ENCODE measurements at places on chromosomes 6 and 20.

DNA sequence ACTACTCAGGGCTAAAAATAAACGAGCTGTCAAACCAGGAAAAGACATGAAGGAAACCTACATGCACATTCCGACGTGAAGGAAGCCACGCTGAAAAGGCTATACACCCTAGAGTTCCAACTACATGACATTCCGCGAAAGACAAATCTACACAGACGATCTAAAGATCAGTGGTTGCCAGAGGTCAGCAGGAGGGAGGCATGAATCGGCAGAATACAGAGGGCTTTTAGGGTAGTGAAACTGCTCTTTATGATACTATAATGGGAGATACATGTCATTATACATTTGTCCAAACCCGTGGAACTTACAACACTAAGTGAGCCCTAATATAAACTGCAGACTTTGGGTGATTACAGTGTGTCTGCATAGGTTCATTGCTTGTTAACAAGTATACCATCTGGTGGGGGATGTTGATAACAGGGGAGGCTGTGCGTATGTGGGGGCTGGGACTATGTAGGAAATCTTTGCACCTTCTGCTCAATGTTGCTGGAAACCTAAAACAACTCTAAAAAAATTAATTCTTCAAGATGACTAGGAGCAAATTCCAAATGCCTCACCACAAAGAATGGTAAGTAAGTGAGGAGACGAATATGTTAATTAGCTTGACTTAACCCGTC is 132.2 kb upstream of the CDH4 start:
- DNase-seq = no peak

DNA sequence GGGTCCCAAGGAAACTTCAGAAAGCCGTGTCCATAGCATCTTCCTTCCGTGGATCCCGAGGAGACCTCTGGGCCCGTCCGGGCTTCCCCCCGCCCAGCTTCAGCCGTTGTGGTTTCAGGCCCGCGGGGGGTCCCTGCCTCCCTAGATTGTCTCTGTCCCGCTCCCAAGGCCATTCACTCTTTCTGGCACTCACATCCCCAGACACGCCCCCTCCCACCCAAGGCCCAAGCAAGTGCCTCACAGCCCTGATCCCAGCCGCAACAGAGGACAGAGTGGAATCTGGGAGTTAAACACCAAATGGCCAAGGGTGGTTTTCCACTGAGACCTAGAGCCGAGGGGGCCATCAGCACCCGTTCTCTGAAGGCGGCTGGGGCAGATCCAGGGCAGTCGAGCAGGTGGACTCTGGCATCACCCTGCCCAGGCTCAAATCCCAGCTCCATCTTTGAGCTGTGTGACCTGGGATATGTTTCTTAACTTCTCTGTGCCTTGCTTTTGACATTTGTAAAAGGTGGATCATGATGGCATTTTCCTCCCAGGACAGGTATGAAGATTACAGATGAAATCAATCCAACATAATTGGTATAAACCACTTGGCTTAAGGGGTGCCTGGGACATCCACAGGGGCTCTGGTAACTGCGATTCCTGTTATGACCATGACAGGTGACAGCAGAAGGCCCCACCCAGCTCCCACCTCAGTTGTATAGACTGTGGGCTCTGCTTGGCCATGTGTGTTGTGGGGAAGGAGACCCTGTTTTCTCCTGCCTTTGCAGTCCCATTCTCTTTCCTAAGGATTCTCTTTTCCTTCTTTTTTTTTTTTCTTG is 48.1 kb downstream of the CTCFL start:
- DNase-seq = no peak

- no peak for DNase-seq
These were observed 616.1 kb downstream of the CD109 start for GRCh38 chr6:74312081-74312480.

DNA sequence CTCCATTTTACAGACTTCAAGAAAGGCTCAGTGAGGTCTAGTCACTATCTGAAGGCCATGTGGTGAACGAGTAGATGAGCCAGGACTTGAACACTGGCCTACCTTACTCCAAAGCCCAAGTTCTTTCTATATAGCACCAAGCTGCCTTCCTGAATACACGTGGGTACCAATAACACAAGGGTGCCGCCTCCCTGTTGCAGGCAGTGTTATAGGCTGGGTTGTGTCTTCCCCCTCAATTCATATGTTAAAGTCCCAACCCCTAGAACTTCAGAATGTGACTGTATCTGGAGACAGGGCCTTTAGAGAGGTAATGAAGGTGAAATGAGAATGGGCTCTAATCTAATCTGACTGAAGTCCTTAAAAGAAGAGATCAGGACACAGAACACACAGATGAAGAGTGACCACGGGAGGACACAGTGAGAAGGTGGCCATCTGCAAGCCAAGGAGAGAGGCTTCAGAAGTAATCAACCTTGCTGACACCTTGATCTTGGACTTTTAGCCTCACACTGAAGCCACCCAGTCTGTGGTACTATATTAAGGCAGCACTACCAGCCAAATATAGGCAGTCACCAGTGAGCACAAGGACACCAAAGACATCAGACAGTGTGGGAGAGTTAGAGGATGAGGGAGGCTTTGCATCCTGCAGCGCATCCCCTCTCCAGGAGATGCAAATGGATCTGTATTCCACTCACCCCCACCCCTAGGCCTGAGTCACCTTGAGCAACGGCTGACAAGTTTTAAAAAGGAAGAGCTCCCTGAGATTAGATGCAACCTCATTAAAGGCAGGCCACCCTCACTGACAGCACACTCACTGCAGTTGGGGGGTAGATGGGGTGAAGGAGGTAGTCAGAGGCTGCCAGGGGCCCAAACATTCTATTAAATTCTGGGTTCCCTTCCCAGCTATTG is 40.9 kb upstream of the LYRM2 start:
- no peak for DNase-seq

GRCh38 chr6:120431841-120432240 is 902.4 kb downstream of the TBC1D32 start:
- no peak for DNase-seq

GRCh38 chr6:24667378-24667803 is 514 bp downstream of the ACOT13 start:
- DNase-seq = no peak

DNA sequence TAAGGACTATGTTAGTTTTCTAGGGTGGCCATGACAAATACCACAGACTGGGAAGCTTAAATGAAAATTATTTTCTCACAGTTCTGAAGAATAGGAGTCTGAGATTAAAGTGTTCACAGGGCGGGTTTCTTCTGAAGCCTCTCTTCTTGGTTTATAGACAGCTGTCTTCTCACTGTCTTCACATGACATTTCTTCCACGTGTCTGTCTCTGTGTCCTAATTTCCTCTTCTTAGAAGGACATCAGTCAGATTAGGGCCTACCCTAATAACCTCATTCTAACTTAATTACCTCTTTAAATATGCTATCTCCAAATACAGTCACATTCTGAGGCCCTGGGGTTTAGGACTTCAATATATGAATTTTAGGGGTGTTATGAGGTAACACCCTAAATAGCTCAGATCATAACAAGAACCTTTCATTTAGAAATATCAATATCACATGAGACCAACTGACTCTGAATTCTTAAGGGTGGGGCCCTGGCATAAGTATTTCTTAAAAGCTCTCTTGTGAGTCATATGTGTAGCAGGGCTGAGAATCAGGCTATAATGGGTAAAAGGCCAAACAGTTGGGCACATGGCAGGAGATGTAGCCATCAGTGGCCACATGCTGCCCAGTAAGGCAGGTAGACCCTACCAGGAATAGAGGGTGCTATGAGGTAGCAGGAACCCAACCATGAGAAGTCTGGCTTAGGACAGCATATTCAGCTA is 62.0 kb upstream of the TENT5A start:
- no peak for DNase-seq

- peak; percentile 59 for DNase-seq
These were observed 50.4 kb downstream of the NOL4L start for GRCh38 chr20:32534661-32535240.

DNA sequence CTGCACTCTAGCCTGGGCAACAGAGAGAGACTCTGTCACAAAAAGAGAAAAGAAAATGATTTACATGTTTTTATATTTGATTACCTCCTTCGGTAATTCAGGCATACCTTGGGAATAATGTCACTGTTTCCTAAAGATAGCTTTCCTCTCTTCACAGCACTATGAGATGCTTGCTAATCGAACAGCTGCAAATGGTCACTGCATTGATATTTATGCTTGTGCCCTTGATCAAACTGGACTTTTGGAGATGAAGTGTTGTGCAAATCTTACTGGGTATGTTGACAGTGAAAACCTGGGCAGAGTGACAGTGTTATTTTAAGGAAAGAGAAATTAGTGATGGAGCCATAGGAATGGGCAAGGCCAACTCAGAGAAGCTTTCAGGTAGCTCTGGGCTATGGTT is 19.6 kb downstream of the SEC23B start:
- no peak for DNase-seq

DNA sequence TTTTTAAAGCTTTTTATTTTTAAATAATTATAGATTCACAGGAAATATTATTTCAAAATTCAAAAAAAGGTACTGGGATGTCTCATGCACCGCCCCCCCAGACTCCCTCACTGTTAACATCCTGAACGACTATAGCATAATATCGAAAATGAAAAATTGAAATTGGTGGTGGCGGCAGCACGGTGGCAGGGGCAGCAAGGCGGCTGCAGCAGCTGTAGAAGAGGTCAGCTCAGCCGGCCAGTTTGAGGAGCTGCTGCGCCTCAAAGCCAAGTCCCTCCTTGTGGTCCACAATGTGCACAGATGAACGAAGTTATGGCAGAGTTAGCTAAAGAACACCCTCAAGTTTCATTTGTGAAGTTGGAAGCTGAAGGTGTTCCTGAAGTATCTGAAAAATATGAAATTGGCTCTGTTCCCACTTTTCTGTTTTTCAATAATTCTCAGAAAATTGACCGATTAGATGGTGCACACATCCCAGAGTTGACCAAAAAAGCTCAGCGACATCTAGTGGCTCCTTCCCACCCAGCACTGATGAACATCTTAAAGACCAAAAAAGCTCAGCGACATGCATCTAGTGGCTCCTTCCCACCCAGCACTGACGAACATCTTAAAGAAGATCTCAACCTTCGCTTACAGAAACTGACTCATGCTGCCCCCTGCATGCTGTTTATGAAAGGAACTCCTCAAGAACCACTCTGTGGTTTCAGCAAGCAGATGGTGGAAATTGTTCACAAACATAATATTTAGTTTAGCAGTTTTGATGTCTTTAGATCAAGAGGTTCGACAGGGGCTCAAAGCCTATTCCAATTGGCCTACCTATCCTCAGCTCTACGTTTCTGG is 100.8 kb downstream of the FAM217A start:
- DNase-seq = peak; percentile 58
